Activated CD4-positive, alpha-beta T cell treated with anti-CD3 and anti-CD28 coated beads for 4 hours (primary cell): ENCODE measurements at places on chromosomes 1 and 21.

- DNase-seq = no peak
These were observed 3.6 kb upstream of the INAVA start for GRCh38 chr1:200890818-200891773.

GRCh38 chr1:202579806-202580205 lies 130.4 kb downstream of the SYT2 start:
- DNase-seq = no peak

GRCh38 chr1:114310695-114311271 lies 157.1 kb upstream of the SYT6 start:
- no peak for DNase-seq

DNA sequence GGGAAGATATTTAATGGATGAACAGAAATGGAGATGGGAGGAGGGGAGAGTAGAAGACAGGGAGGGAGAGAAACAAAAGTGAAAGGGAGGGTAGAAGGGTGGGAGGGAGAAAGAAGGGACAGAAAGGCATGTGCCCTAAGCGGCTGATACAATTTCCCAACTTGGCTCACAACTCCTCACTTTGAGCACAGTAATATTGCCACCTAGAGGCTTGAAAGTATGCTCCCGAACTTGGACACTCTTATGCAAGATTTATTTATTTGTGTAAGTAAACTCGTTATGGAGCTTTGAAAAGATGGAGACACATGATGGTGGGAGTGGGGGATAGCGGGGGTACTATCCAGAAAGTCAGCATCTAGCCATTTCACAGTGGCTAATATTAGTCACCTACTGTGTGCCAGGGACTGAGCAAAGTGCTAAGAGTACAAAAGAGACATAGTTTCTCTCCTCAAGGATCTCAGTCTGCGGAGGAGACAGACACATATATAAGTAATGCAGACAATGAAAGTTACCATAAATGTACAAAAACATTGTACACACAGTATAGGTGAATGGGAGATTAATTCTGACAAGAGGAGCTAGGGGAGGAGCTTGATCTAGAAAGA lies 189.7 kb downstream of the SEC16B start:
- DNase-seq = no peak

DNA sequence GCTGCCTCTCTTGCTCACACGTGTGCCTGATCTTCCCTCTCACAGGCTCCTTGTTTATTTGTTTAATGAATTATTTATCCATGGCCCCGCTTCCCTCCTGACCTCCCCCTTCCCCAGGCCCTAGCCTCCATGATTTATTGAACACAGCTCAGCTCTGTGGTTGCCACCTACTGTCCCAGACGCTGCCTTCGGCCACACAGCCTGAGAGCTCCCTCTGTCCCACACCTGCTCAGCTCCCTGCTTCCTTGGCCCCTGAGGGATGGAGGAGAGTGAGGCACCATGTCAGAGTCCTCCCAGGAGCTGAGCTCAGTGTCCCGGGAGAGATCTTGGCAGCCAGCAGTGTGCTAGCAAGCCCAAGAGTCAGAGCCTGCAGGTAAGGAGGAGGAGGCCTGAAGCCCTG lies 3.1 kb upstream of the EFNA3 start:
- DNase-seq = no peak

- DNase-seq = no peak
These were observed 41.7 kb downstream of the EDN2 start for GRCh38 chr1:41442697-41443251.

GRCh38 chr1:211541720-211542477 lies 37.1 kb downstream of the SLC30A1 start:
- no peak for DNase-seq

DNA sequence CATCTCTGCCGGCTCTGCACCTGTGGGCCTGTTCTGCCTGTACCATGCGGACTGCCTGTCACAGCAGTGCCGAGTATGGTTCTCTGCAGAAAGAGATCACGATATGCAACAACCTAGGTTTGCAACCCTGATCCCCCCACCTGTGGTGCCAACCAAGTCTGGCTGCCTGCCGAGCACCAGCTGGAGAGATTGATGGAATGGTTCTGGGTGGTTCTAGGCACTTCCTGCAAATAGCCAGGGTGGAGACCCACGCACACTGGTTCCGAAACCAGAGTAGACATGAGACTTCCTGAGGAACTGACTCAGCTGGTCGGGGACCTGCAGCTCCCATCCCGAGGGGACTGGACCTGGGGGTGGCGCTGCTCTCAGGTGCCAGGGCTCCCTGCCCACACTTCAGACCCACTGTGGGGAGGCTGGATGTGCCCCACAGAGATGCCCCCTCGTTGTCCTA lies 5.4 kb downstream of the TPRG1L start:
- DNase-seq = no peak

DNA sequence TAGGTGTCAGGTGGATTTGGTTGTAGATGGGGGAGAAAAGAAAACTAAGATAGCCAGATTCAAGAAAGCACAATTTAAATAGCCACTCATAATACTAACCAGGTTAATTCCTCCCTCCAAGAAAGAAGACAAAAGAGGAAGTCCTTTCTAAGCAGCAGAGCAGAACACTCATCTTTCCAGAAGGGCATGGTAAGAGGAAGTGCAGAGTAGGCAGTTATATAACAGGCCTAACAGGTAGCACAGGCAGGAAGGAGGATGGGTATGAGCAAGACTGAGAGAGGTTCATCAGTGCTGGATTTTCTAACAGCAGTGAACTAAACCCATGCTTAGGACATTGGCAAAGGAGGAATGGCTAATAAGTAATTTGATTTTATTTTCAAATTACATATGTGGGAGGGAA lies 517.5 kb downstream of the PLPP3 start:
- DNase-seq = no peak
